ENCODE measurements at places on chromosomes 3 and 15.

DNA sequence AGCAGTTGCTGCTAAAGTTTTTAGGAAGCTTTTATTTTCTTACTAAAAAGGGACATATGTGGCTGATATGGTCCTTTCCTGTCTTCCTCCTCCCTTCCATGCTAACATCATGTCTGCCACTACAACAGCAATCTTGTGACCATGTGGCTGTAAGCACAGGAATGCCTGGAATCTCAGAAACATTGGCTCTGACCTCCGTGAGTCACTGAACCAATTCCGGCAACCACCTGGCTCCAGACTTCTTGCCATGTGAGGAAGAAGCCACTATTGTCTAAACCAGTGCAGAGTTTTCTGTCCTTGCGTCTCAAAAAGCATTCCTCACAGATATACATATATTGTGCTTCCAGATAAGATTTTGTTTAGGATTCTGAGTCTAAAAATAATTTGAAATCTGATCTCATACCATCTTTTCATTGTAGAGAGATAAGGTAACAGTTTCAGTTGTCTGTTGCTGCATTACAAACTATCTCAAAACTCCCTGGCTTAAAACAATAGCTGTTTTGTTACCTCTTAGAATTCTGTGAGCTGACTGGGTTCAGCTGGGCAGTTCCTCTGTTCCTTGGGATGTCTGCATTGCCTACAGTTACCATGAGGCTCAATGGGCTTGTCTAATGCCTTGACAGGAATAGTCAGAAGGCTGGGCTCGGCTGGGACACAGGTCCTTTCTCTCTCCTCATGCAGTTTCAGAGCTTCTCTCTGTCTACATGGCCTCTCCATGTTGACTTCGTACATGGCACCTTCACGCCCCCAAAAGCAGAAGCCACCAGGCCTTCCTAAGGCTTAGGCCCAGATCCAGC is 77.3 kb upstream of the MAGI1 start:
- no peak for DNase-seq

GRCh38 chr15:55916666-55917409 is 76.6 kb downstream of the NEDD4 start:
- no peak for DNase-seq

DNA sequence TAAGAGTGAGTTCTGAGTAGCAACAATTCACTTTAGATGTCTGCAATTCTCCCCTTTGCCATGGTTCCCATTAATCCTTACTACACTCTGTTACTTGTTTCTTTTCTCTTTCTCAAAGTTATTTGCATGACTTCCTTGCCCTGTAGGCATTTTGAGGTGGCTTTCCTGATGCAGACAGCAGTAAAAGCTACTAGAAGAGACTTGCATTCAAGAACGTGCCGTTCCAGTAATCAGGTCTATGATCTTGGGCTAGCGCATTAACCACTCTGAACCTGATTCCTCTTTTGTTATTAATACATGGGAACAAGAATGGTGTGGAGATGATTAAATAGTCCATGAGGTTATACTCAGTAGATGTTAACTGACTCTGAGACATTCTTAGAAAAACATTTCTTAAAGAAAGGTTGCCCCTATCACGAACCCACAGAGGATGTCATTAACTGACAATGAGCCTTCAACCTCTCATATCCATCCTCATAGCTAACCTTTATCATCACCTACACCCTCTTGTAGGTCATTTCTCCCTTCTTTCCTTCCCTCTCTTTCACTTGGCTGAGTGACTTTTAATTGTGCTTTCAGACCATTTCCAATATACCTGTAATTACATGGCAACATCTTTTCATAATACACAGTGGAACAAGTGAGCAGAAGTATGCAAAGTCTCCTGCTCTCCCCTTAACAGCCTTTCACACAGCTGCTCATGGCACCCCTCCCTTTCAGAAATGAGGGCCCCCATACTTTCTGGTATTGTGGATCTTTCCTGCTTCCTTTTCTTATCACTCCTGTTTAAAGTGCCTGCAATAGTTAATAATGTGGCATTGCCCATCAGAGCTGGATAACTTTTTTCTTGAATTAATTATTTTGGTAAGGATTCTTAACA is 175.9 kb downstream of the CHST2 start:
- no peak for DNase-seq

DNA sequence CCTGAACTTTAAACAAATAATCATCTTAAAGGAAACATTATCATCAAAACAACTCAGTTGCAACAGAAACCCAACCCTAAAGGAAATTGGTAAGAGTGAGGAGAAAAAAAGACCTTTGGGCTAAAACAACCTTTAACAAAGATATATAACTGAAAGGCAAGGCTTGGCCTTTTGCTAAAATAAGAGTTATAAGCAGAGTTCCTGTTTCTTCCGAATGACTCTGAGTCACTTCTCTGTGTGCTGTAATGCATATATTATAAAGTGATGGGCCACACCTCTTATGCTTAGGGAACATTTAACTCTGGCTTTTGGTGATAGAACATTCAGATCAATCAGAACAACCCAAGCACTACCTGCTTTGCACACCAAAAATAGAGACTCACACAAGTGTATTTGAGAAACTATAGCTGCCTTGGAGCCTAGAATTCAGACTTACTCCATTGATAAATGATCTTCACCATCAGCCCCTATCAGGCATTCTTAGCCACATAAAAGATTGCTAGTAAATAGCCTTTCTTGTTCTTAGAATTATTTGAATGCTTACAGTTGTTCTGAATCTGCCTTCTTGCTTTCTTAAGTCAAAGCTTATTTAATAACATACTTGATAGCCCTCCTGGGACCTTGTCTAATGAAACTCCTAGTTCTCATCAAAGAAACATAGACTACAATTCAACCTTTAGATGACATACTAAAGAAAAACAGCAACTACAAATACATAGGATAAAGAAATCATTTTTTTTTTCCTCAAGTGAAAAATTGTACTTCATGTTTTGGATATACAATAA is 294.2 kb upstream of the SEMA6D start:
- DNase-seq, result no peak

- no peak for DNase-seq
These were observed 29.8 kb upstream of the MUC13 start for GRCh38 chr3:124964387-124964786.

DNA sequence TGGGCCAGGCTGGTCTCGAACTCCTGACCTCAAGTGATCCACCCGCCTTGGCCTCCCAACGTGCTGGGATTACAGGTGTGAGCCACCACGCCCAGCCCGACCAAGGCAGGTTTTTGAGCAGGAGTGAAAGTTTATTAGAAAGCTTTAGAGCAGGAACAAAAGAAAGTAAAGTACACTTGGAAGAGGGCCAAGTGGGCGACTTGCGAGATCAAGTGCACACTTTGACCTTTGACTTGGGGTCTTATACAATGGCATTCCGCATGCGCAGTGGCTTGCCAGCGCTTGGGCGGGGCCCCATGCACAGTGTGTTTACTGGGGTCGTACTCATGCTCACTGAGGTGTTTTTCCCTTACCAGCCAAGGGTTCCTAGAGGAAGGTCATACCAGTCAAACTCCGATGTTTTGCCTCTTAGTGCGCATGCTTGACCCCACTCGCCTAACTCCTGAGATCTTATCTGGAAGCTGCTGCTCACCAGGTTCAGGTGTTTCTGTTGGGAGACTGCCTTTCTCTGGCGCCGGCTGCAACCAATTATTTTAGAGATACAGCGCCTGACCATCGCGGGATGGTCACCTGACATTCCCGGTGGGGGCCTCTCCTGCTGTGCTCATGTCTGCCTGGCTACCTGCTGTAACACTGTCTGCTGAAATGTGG is 46.9 kb upstream of the FLNB start:
- DNase-seq, result peak; percentile 16

DNA sequence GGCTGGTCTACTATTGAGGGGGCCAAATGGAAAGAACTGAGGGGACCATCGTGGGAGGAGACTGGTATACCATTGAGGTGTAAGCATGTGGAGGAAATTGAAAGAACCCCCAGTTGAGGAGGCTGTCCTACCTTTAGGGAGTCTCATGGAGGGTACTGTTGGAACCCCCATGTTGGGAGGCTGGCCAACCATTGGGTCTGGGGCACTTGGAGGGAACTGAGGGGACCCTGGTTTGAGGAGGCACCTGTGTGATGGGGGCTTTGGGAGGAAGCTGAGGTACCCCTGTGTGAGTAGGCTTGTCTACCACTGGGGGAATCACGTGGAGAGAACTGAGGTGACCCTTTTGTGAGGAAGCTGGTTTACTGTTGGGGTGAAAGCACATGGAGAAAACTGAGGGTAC is 157.5 kb downstream of the FBLN2 start:
- no peak for DNase-seq

DNA sequence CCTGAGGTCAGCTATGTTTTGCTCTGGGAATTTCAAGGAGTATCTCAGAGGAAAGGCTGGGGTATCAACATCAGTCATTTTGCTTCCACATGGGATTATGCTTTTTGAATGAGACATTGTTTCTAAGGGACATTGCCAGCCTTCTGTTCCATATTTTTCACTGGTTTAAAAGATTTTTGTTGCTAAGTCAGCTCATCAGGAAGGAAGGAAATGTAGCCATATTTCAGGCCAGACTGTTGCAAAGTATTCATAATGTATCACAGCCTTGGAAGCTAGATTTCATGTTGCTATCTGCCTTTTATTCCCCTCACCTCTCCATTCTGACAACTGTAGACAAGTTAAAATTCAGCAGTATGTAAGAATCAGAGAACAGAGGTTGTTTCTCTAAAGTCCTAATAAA is 61.0 kb upstream of the CHRM5 start:
- DNase-seq, result no peak

- no peak for DNase-seq
These were observed 18.5 kb downstream of the ABHD6 start for GRCh38 chr3:58256061-58256460.

- DNase-seq, result no peak
These were observed 49.9 kb downstream of the ALDH1A2 start for GRCh38 chr15:58015565-58015964.

GRCh38 chr3:55013145-55013925 is 85.5 kb upstream of the LRTM1 start:
- DNase-seq, result peak; percentile 57

DNA sequence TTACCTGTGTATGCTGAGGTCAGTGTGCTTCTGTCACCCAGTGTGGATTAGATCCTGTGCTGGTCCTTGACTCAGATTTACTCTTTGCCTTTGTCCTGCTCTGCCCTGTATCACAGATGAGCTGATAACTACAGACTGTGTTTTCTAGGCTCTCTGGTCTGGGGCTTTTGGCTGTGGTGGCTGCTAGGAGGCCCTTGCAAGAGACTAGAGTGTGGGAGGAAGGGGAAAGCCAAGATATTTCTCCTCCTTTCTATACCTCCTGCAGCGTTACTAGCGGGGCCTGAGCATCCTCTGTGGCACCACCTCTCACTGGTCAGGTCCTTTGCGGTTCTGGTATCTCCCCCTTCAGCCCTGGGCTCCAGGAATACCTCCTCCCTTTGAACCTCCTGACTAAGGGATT is 282.3 kb upstream of the TBC1D5 start:
- no peak for DNase-seq

DNA sequence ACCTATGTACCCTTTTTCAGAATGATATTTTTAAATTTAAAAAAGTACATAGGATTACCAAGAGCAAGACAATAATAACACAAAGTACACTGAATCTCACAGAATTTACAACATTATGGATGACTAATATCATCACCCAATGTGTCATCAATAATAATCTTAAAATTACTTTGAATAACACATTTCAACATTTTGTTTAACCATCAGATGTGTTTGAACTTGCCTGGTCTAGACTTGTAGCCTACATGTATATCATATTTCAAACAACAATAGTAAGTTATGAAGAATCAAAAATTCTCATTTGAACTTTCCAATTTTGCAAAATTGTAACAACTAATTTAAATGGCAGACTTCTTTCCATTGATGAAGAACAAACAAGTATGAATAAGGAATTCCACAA is 15.1 kb downstream of the LRRC3B start:
- no peak for DNase-seq

DNA sequence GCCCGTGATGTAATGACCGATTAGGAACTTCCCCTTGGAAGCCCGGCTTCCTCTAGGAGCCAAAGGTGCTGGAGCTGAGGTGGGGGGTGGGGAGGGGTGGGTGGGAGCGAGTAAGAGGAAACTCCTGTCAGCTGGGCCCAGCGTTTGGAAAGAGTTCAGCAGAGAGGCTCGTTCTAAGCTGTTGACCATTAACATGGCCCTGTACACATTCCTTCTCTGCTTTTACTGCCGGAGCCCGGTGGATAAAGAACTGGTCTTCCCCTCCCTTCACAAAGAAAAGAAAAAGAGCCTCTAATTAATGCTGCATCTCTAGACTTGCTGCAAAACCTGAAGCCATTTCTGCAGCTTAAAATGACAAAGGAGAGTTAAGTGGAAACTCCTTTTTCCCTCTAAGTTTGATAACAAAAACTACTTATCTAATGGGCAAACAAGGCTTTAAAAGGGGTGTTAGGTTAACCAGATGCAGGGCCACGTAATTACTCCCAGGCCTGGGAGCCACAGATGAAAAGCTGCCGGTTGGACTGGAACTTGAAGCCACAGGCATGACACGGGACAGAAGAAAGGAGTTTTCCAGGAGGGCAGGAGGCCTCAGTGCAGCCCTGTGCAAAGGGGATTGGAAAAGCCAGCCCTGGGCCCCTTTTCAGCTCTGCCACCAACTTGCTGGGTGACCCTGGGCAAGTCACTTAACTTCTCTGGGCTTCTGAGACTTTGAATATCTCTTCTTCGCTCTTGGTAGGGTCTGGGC is 71.3 kb downstream of the SMAD6 start:
- DNase-seq, result no peak

- DNase-seq, result no peak
These were observed 41.5 kb downstream of the ADGRG7 start for GRCh38 chr3:100650651-100651619.

- DNase-seq, result peak; percentile 73
These were observed 509.9 kb downstream of the OCA2 start for GRCh38 chr15:27589260-27589659.

- DNase-seq, result no peak
These were observed 103.3 kb downstream of the SMAD6 start for GRCh38 chr15:66805202-66805885.

DNA sequence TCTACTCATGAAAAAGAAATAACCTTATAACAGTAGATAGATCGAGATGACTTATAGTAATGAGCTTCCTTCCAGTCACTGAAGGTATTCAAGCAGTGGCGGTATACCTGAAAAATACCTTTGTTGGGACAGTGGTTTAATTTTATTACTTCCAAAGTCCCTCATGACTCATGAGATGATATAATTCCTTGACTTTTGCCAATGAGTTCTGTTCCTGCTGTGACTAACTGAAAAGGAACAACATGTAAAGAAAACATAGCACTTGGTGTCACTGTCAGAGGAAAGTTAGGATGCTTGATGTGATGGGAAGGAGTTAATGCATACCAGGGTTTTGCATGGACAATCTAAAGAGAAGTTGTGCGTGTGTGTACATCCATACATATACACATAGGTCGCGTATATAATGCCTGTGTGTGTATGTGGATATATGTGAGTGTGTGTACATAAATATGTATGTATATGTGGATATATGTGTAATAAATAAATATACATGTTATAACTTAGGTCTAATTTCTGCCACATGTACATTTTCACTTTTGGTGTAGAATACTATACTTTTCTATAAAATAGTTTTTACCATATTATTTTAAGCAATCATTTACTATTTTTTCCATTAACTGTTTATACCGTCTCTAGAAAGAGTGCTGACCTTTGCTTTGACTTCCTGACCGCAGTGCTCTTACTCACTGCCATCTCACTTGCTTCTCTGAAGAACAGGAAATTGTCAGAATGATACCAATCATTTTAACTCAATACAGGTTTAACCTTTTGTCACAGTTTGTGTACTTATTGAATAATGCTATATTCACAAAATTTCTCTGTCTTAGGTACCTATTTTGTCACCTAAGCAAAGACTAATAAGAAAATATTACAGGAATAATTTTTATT is 12.6 kb upstream of the PAK2 start:
- no peak for DNase-seq

Measured in NCI-H146 (cell line).